ENCODE measurements at places on chromosomes 16 and 17.
A peak's percentile ranks its signal among the peaks of the same experiment; 100 is the strongest.

DNA sequence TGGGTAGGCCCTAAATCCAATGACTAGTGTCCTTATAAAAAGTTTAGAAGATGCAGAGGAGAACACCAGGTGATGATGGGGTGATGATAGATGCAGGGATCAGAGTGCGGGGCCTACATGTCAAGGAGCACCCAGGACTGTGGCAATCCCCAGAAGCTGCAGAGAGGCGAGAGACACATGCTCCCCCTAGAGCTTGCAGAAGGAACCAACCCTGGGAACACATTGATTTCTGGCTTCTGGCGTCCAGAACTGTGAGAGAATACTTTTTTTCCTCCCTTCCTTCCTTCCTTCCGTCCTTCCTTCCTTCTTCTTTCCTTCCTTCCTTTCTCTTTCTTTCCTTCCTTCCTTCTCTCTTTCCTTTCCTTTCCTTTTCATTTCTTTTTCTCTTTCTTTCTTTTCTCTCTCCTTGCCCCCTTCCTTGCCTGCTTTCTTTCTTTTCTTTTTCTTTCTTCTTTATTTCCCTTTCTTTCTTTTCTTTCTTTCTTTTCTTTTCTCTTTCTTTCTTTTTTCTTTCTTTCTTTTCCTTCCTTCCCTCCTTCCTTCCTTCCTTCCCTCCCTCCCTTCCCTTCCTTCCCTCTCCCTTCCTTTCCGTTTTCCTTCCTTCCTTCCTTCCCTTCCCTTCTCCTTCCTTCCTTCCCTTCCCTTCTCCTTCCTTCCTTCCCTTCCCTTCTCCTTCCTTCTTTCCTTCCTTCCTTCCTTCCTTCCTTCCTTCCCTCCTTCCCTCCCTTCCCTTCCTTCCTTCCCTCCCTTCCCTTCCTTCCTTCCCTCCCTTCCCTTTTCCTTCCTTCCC, 134.3 kb downstream of the HAPSTR1 start:
- no peak for DNase-seq

GRCh38 chr16:1734816-1735215, 28.8 kb downstream of the MAPK8IP3 start:
- no peak for DNase-seq

GRCh38 chr16:57824888-57825287, 22.6 kb upstream of the KIFC3 start:
- DNase-seq: no peak

DNA sequence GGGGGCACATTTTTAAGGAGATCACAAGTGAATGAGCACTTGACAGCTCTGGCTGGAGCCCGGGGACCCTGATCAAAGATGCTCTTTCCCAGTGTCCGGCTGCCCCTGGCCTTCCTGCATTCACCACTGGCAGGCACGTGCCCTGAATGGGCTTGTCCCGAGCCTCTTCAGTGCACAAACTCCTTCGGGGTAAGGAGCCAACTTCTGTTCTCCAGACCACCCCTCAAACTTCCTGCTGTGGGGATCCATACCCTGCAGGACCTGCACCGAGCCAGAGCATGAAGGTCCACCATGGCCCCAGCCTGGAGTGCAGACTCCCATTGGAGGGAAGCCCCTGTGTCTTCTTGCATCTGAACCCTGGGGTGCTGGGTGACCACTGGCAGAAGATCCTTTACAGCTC, 9.8 kb upstream of the SLC12A3 start:
- no peak for DNase-seq

DNA sequence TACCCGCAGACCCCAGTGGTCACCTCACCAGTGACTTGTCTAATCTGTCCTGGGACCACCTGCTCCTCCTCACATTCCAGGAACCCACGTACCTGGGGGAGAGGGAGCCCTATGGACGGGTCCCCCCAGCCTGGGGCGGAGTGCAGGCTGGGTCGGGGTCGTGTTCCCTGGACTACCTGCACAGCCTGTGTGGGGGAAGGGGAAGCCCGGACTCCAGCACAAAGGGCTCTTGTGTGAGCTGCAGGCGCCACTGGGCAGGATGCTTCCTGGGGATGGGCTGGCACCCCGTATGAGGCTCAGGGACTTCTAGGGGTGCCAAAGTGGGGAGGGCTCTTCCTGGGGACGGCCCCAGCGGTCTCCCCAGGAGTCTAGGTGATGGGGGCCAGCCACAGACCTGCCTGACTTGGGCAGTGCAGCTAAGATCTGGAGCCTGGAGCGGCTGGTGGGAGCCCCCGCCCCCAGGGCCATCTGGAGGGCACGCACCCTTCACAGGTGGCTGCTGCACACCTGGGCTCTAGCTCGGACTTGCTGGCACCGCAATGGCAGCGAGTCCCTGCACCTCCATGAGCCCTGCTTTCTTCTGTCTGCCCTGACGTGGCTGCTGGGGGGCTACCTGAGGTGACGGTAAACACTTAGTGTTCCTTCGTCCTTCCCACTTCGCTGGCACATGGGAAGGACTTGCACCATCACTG, 7.5 kb downstream of the VASN start:
- no peak for DNase-seq

- no peak for DNase-seq
Measured at GRCh38 chr17:58416937-58417299, 416 bp downstream of the RNF43 start.

GRCh38 chr16:9203956-9204355, 112.5 kb downstream of the HAPSTR1 start:
- no peak for DNase-seq

- DNase-seq: no peak
Measured at GRCh38 chr16:85422632-85423550, 190.2 kb upstream of the GSE1 start.

DNA sequence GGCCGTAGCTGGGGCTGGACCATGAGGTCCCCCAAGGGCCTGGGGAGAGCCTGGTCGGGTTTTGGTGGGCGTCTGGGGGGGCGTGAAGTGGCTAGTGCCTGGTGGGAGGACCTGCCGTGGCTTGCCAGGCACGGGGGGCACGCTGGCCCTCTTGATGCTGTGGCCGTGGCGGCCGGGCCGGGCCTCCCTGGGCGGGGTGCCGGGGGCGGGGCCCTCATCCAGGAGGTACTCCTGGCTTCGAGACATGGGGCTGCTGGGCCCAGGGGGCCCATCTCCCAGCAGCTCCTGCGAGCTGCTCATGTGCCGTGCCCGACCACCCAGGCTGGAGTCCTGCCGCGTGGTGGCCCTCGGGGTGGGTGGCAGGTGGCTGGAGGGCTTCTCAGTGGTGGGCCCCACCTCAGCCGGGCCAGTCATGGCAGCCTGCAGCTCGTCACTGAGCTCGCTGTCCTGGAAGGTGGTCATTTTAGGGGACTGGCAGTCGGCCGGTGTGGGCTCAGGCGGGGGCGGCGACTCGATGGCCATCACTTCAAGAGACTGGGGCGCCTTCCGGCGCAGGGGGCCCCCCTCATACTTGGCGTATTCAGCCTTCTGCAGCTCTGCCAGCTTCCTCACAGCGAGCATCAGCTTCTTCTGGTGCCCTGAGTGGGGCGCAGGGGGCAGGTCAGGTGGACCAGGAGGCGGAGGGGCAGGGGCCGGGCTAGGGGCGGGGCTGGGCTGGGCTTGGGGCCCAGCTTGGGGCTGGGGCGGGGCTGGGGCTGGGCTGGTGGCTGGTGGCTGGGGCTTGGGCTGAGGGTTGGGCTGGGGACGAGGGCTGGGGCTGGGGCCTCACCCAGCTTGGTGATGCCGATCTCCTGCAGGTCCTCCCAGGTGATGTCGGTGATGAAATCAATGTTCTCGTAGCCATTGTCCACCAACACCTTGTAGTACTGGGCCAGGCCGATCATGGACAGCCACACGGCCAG, 15.2 kb downstream of the CASKIN1 start:
- DNase-seq: no peak

- no peak for DNase-seq
Measured at GRCh38 chr17:39139161-39139511, 12.3 kb downstream of the PLXDC1 start.

- no peak for DNase-seq
Measured at GRCh38 chr17:28509789-28510188, 3.6 kb downstream of the FOXN1 start.

DNA sequence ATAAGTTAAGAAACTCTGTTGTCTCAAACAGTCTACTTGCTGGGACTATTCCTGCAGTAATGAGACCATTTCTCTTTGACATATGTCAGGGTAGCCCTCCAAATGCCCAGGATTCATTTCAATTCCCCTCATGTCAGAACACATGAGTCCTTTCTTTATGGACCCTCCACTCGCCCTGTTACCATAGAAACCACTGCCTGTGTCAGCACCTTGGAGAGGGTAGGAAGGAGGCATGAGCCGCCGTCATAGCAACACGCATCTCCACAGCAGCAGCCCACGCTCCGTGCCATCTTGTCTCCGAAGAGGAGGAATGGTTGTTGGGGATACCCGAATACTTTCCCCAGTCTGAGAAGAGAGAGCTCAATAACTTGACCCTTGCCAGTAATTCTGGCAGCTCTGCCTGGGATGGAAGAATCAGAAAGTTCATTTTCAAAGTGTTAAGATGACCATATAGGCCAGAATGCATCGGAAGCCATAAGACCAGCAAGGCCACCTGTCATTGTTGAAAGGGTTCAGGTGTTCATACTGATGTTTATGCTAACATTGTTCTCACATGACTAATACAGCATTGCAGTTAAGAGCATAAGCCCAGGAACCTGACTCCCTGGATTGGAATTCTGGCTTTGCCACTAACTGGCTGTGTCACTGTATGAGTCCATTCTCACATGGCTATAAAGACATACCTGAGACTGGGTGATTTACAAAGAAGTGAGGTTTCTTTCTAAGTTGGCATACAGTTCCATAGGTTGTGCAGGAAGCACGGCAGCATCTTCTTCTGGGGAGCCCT, 141.3 kb downstream of the ABCC12 start:
- no peak for DNase-seq

- DNase-seq: no peak
Measured at GRCh38 chr16:15963307-15963910, 14.0 kb downstream of the ABCC1 start.

GRCh38 chr17:67232441-67232840, 12.6 kb downstream of the HELZ start:
- DNase-seq: no peak

GRCh38 chr17:4436381-4436780, 2.6 kb downstream of the SPNS3 start:
- DNase-seq: no peak

GRCh38 chr16:23571895-23572294, 14.4 kb downstream of the UBFD1 start:
- no peak for DNase-seq

DNA sequence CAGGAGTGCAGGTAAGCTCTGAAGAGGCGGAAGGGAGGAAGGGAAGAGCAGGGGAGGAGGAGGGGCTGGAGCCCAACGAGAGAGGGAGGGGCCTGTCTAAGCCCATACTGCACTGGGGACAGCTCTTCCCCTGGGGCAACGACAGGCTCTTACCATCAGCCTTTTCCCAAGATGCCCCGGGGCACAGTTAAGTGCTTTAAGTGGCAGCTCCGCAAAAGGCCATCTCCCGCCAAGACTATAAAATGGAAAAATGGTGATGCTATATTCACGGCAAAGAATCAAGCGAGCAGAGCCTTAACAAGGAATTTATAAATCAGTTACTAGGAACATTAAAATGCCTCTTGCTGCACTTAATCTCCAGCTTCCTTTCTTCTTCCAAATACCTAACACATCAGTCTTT, 110.2 kb upstream of the NLRP1 start:
- no peak for DNase-seq

GRCh38 chr17:7177954-7178477, 1.2 kb downstream of the ASGR1 start:
- peak; percentile 38 for DNase-seq

DNA sequence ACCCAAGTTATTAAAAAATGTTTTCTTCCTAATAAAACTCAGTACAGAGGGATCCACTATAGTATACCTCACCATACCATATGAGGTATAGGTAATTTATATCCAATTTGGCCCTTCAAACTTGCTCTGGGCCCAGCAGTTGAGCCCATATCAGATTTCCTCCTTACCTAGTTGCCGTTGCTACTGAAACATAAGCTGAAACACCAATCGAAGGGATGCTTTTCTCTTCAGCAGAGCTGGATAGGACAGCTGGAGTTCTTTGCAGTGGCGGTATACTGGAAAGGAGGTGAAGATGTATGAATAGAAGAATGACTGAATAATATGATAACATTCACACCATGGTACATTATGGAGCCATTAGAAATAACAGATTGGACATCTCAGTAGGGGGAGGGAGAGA, 42.7 kb downstream of the TNRC6C start:
- DNase-seq: no peak

DNA sequence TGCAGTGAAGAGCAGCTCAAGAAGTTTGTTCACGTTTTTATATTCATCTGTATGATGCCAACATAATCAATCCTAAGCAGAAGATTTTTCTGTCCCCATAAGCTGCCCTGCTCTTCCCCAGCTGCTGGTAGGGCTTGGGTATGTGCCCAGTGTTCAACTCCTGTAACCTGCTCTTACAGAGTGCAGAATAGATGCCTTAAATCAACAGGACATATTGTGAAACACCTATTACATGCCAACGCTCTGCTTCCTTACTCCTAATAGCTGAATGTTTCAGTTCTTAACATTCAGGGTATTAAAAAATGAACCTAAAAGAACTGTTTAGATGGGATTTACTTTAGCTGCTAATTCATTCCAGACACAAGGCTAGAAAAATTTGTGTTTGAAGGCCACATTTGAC, 190.9 kb downstream of the HS3ST3A1 start:
- no peak for DNase-seq

- no peak for DNase-seq
Measured at GRCh38 chr16:84617041-84617790, 662 bp downstream of the COTL1 start.

DNA sequence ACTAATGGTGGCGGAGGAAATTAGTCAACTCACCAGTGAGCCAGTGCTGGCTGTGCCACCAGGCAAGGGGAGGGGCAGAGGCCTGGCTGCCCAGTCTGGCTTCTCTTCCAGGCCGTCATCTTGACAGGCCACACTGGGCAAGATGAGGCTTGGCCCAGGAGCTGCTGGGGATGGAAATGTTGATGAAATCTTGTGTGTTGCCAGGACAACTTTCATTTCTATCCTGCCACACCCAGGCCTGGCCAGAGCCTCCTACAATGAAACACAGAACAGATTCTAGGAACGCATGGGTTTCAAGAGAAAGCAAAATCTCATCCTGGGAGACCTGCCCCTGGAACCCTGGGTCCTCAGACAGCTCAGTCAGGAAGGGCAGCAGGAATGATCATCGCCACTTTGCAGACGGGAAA, 9.3 kb downstream of the HEXIM2 start:
- peak; percentile 74 for DNase-seq

- DNase-seq: no peak
Measured at GRCh38 chr16:49280105-49280741, 1.4 kb downstream of the CBLN1 start.

- no peak for DNase-seq
Measured at GRCh38 chr17:57943645-57944044, 11.6 kb downstream of the CUEDC1 start.

- DNase-seq: no peak
Measured at GRCh38 chr17:82358465-82359350, at the start of gene TEX19. TSS of gene TEX19 (plus strand) at chr17:82359247. CDS start at chr17:82362151, 2,904 bp downstream.

- DNase-seq: peak; percentile 55
Measured at GRCh38 chr16:47848421-47849109, 307.2 kb downstream of the ABCC12 start.
